ENCODE measurements at places on chromosomes 5 and 9. TPM values are rescaled to one million over a fixed set of nuclear protein-coding genes. Genes with fewer than 3 reads are reported as not detected.

Gene SMIM15
- 97.9 TPM for polyA plus RNA-seq

GRCh38 chr5:156764176-156764971, 85.7 kb upstream of the PPP1R2B start:
- no peak for DNase-seq

DNA sequence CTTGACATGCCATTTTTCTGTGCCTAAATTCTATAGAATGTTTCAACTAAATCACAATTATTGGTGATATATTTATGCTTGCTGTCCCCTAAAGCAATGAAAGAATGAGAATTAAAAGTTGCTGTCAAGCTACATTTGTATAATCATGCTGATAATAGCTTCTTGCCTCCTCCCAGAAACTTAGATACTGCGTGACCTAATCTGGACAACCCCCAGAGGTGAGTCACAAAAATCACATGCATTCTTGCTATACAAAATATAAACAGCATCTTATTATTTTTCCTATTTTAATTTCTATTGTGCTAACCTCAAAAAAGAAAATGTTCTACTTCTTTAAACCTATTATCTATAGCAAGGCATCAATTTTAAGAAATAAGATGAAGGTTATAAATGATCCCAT, 995.8 kb upstream of the ACO1 start:
- DNase-seq, result no peak

Gene THBS4
- polyA plus RNA-seq, result 13.9 TPM

DNA sequence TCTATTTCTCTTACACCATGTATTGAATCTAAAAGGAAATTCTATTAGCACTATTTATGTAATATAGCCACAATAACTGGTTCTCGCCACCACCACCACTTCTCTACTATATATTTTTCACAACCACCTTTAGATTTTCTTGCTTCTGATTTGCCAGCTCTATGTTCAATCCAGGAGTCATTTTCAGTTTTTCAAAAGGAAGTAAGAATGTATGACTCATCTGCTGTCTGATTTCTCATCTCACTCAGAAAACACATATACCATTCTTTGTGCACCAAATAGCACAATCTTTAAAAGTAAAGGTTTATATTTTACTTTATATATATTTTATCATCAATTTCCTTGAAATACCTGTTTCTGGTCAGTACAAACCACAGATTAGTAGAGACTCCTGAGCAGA, 1127.5 kb downstream of the TAF11L14 start:
- DNase-seq, result no peak

Gene SLC46A2
- polyA plus RNA-seq, result 0.52 TPM

- no peak for DNase-seq
These were observed 13.5 kb upstream of the RALGDS start for GRCh38 chr9:133134388-133135145.

DNA sequence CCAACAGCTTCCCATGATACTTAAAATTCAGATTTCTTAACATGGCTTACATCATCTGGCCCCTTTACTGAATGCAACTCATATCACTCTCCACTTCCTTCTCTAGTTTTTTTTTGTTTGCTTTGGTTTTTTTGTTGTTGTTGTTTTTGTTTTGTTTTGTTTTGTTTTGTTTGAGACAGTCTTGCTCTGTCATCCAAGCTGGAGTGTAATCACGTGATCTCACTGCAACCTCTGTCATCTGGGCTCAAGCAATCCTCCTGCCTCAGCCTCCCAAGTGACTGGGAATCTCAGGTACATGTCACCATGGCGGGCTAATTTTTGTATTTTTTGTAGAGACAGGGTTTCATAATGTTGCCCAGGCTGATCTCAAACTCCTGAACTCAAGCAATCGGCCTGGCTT, 41.4 kb downstream of the CPLANE1 start:
- DNase-seq, result no peak

Gene CDH18
- polyA plus RNA-seq, result 1.0 TPM

DNA sequence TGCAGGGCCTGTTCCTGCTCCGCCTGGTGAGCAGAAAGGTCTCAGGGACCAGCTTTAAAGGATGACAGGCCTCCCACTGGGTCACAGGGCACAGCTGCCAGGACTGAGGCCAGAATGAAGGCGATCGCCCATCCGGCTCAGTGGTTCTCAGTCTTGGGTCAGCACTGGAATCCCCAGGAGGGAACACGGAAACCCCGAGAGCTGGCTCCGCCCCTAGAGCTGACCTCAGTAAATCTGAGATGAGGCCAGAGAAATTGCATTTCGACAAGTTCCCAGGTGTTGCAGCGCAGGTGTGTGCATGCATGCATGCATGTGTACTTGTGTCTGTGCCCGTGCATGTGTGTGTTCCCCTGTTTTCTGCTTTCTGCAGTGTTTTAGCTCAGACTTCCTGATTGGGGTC, 47.2 kb upstream of the KCNMB1 start:
- no peak for DNase-seq

GRCh38 chr9:16221366-16221765, 649.1 kb downstream of the BNC2 start:
- DNase-seq, result no peak

Gene GRXCR2
- polyA plus RNA-seq, result not detected

GRCh38 chr5:58718269-58718978, 135.5 kb downstream of the RAB3C start:
- no peak for DNase-seq
